ENCODE measurements at places on chromosomes 16 and 17.

- DNase-seq, result no peak
These were observed 7.4 kb downstream of the LRRC75A start for GRCh38 chr17:16484445-16485175.

GRCh38 chr16:23288209-23288608, 13.9 kb upstream of the SCNN1B start:
- DNase-seq, result no peak

GRCh38 chr17:42651392-42651791, 7.7 kb upstream of the TUBG2 start:
- DNase-seq, result no peak

DNA sequence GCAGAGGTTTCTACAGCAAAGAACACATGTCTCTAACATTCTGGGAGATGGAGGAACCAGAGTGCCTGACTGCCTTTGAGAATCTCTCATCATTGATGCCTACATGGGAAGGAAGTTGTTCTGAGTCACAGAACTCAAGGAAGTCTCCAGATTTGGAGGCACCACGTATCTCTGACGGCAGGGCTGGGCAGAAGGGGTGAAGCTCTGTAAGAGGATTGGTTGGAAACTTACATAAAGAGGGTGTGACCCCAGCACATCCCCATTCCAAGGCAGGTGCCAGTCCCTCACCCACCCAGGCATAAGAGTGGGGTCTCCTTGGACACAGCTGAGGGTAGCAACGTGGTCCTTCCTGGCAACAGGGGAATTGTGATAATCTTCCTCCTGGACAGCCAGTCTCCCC, 17.4 kb downstream of the TNFRSF13B start:
- no peak for DNase-seq

DNA sequence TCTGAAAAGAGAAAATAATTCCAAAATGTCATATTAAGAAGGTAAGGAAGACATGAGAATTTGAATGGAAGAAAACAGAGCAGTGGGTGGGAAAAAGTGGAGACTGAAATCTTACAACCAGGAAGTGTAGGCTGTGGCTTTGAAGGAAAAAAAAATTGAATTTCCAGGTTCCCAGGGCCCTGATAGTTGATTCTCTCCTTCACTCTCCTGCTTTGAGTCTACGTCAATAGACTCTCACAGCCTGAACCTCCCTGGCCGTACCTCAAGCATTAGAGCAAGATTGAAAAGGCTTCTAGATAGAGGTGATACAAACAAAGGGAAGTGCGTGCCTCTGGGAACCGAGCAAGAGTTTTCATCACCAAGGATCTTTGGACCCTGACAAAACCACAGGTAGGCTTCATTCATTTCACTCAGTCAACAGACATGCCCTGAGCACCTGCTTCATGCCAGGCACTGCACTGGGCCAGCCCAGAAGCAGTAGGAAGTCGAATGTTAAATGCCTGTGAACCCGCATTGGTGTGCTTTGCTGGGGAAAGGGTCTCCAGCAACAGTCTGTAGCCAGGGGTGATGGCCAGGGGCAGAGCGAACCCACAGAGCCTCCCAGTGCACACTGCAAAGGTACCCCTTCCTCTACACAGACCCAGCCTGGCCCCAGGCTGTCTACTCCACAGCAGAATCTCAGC, 163.9 kb downstream of the SLC39A11 start:
- no peak for DNase-seq

DNA sequence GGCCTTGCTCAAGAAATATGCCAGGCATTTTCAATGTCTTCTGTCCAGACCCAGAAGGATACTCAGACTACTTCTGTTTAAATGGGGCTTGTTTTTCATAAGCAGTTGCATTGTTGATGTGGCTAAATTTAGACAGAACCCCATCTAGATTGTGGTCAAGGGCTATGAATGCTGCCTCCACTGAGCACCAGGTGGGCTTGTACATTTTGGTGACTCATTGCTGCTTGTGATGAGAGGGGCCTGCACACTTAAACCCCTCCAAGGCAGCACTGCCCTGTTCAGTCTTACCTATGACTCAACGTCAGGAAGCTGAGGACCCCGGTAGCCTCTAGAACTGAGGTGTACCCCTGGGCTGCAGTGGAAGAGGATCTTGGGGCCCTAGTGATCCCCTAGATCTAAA, 144.0 kb downstream of the PRKCA start:
- no peak for DNase-seq

DNA sequence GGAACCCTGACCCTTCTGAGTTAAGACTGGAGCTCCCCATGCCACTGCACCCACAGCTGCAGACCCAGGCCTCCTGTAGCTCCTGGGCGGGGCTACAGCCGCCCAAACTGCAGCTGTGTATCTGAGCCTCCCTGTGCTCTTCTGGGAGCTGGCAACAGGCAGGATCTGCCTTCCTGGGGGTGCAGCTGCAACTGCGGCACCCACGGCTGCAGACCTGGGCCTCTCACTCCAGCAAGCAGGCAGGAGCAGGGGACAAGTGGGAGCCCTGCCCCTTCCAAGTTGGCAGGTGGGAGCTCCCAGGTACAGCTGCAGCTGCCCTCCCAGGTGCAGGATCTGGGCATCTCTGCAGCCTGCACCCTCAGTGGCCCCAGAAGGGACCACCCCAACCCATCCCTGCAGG, 41.5 kb downstream of the SPACA3 start:
- DNase-seq, result no peak
